ENCODE measurements at places on chromosomes 1 and 21.

- DNase-seq, result no peak
Measured at GRCh38 chr1:210907251-210907805, 226.6 kb downstream of the KCNH1 start.

- no peak for DNase-seq
Measured at GRCh38 chr1:110542725-110543124, 23.8 kb upstream of the KCNA10 start.

DNA sequence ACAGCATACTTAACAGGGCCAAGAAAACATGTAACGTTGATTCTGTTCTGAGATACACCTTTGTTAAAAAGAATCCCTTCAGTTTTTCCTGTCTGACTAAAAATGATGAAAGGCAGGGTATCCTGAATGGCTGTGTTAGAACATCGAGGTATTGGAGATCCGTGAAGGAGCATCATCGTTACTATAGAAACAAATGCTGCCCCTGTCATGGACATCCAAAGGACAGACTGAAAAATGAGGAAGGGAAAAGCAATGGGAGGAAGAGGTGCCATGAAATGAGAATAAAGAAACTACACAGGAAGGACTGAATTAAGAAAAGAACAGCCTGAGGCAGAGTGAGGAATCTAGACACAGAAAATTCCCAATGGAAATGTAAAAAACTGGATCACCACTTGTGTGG, 257.9 kb downstream of the PDE4B start:
- no peak for DNase-seq

DNA sequence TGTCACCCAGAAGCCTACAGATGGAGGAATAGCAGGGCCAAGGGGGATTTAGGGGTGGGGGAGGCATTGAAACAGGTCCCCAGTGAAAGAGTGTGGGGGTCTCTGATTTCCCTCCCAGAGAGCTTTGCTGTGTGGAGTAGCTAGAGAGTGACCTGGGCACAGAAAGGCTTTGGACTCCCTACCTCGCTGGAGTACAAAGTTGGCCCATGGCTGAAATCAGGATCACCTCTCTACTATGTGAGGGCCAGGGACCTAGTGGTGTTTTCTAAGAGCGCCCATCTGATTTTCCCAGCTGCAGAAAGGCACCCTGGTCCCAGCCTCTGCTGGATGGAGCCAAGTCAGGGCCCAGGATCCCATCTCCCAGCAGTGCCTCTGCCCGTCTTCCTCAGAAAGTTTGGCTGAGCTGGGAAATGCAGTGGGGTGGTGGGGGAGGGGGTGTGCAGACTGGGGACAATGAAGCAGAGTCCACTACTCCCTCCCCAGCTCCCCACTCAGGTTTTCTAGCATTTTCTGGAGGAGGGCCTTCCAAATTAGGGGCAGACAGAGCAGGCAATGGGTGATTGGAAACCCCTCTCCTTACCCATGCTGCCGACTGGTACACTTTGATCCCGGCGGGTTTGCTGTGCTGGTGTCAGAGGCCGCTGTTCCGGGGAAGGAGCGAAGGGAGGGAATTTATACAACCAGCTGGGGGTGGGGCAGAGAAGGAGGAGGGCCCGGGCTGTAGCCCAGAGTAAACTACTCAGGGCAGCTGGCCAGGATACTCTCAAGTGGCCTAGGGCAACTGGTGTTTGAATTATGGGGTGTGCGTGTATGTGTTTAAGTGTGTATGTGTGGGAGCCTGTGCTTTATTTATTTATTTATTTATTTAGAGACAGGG, at the start of gene SELENBP1:
TSS of gene SELENBP1 (minus strand) at position 648 of the 877 bp plus-strand sequence. CDS start at position 584, 64 bp downstream.
- peak; percentile 79 for DNase-seq

DNA sequence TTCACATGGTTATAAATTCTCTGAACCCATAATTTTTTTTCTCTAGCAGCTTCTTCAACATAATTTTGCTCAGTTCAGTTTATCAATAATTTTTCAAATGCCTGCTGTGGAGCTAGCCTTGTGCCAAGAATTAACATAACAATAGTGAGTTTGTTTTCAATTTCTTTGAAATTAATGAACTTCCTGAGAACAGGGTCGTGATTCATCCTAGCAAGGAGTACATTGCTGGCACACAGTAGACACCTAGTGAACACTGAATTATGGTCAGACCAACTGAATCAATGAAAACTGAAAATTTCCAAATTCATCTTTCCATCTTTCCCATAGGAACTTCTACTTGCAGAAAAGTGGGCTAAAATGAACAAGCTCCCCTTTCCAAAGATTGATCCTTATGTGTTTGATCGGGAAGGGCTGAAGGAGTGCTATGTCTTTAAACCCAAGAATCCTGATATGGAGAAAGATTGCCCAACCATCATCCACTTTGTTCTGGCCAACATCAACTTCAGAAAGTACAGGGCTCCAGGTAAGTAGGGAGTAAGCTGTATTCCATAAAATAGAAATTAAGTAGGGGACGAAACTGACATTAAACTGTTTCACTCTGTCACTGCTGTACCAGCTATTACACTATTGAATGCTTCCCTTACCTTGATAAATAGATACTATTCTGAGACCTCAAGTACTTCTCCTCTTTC, 148.7 kb downstream of the PLA2G4A start:
- DNase-seq, result no peak

DNA sequence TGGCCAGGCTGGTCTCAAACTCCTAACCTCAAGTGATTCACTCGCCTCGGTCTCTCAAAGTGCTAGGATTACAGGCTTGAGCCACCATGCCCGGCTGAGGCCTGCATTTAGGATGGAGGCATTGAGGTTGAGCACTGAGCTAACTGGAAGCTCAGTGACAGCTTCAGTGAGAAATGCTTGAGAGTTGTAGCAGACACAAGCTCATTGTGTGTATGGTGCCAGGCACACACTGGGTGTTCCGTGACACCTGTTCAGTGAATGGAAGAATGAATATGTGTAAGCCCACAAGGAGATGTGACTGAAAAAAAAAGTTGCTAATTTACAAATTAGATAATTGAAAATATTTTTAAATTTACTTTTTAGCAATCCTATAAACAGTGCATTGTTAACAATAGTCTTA, 21.8 kb downstream of the LURAP1 start:
- DNase-seq, result no peak

- no peak for DNase-seq
Measured at GRCh38 chr1:25256578-25256965, 9.3 kb upstream of the RSRP1 start.

DNA sequence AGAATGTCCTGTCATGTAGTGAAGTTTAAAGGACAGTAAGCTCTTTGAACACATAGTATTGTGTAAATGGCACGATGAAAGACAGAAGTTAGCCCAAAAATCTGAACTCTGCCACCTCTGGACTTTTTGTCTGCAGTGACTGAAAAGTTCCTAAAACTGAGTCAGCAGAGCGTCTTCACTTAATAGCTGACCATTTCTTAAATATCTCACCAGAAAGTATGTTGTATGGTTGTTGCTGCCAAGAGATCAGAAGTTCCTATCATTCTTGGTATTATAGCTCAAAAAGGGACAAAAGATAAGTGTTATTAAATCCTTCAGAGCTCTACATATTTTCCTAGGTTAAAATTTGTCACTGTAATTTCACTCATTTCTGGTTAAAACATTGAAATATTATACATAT, 1003.0 kb downstream of the TTLL7 start:
- no peak for DNase-seq

- DNase-seq, result no peak
Measured at GRCh38 chr1:231351816-231352215, 13.7 kb downstream of the SPRTN start.

DNA sequence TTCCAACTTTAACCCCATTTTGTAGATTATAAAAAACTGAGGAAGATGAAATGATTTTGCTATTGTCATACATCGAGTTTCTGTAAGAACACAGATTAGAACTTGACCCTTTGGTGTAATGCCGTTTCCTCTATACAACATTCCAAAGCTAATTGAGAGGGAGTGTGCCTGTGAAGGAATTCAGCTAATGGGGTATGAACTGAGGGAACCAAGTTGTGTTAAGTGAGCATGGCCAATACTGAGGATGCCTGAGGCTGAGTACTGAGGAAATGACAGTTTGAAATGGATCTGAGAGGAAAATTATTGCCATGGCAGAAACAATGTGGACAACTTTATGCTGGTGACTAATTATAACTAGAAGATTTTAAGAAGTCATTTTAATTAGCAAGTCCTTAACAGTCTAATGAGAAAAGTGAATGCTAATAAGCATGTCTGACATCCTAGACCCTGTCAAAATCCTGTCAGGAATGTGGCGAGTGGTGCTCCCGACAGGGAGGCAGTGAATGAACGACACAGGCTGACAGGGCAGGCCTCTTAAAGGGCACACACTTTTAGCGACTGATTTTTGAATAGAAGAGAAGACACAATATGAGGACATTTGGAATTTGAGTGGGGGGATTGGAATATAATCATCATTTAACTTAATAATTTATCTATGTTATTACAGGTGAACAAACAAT, 262.5 kb downstream of the HLX start:
- DNase-seq, result no peak

DNA sequence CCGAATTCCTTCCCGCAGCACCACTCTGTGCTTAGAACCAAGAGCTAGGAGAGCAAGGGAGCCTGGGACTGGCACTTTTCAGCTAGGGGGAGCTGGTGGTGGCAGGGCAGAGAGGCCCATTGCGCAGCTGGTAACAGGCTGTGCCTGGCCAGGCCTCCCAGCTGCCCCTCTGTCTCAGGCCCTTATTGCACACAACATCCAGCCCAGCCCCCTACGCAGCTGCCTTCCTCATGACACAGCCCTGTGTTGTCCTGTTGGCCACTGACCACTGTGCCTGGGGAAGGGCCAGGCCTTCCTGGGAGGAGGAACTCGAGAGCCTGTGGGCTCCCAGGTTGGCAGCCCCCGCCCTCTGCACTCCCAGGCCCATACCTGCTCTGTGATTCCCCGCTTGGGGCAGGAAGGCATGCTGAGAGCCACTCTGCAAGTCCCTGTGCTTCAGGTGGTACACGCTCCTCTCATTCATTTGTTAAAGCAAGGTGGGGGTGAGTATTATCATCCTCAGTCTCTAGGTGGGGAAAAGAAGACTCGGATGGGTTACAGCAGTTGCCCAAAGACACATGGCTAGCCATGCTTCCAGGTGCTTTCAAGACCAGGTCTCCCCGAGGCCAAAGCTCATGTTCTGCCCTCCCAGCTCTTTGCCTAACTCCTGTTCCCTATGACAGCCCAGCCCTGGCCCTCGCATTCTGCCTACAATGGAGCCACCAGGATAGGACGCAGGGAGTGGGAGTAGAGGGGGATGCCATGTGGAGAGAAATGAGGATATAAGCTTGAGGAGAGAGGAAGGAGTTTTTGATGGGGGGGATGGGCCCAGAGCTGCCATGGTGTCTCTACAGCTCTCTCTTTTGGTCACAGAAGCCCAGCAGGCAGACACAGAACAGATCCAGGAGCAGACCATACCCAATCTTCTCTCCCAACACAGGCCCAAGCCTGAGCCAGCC, 81.8 kb downstream of the TMEM53 start:
- no peak for DNase-seq

DNA sequence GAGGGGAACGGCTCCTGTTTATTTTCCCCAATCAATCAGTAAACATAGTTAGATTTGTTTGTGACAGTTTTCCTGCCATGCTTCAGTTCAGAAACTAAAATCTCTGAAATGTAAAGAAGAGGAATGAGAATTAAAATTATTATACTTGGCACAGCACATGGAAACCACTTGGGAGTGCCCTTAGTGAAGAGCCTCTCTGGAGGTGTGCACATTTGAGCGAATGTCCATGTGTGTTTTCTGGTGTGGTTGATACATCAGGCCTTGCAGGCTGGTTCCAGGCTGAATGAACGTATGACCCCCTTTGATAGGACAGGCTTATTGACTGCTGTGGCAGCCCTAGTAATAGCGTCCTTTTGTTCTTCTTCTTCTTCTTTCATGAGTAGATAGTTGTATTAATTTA, 27.1 kb downstream of the C4BPA start:
- DNase-seq, result no peak

DNA sequence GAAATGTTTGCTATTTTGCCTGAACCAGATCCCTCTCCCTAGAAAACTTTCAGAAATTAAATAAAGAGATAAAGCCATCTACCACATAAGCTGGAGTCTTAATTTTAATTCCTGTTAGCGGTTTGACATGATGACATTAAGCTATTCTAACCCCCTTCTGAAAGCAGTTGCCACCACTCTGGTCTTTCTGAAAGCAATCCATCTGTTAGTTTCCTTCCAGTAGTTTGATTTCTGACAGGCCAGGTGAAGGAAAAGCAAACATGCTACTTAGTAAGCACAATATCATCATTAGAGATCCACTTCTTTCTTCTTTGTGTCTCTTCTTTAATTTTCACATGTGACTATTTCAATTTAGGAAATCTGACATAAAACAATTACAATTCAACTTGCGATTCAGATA, 39.9 kb downstream of the RGL1 start:
- DNase-seq, result no peak

DNA sequence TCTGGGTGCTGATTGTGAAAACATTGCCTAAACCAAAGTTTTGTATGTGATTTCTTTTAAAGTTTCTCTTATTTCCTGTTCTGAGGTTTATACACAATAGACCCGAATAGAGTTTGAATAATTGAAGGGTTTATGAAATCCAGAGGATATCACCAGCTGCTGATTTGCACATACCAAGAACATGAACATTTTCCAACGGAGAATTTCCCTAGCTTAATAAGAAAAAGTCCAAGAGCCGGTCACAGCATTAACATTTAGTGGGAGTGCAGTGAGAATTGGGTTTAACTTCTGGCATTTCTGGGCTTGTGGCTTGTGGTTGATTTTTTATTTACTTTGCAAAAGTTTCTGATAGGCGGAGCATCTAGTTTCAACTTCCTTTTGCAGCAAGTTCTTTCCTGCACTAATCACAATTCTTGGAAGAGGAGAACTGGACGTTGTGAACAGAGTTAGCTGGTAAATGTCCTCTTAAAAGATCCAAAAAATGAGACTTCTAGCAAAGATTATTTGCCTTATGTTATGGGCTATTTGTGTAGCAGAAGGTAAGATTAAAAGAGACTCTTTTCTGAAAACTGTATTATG, at the start of gene CFH:
TSS of gene CFH (plus strand) at position 407 of the 579 bp plus-strand sequence. CDS start at position 482, 75 bp downstream.
- DNase-seq, result no peak

GRCh38 chr1:192277635-192278034, 39.2 kb upstream of the RGS21 start:
- DNase-seq, result no peak
